Upper lobe of right lung (tissue), 1 donor: ENCODE measurements at places on chromosomes 7 and 10. TPM values are rescaled to one million over a fixed set of nuclear protein-coding genes. Genes with fewer than 3 reads are reported as not detected.

DNA sequence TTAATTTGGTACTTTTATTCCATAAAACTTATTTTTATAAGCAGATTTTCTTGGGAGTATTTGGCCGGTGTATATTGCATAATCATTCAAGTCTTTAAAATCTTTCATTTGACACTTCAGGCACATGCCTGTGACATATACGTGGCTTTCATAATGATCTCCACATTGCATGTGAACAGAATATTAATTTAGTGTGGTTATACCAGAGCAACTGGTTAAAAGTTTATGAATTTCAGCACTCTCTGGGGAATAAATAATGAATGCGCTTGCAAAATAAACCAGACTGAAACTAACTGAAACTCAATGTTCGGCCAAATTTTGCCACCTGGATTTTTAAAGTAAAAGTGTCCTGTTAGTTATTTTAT is 242.3 kb downstream of the GLI3 start:
- no peaks in the 10 kb centered on the region for H3K36me3 ChIP-seq
- no peak overlapping the region for H3K4me3 ChIP-seq
- H3K27me3 ChIP-seq = no peaks in the 10 kb centered on the region
- peaks cover 23% of the 10 kb centered on the region for H3K4me1 ChIP-seq

DNA sequence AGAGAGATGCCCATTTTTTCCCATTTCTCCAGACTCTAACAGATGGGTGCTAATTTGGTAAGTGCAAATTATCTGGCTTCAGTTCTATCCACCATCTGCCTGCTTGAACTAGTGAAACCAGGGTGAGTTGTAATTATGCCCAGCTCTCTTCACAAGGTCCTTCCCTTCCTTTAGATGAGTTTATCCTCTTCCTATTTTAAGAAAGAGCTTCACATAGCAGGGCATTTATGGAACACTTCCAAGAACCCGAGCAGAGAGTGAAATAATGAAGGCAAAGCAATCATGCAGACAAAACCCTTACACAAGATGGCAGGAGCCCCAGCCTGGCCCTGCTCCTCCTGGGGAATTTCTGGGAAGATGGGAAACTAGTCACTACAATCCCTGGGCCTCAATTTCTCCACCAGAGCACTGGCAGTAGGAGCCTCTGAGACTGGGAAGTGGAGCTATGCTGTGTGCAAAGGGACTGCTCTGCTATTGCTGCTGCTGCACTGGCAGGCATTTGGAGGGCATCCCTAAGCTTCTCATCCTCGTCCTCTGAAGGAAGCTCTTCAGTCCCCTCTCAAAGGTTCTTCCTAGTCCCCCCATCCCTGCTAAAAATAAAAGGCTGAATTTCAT is 33.7 kb upstream of the PLXNA4 start:
- no peak overlapping the region for H3K4me3 ChIP-seq
- H3K4me1 ChIP-seq = no peaks in the 10 kb centered on the region
- no peaks in the 10 kb centered on the region for H3K27me3 ChIP-seq
- no peak overlapping the region for H3K27ac ChIP-seq
- no peak for DNase-seq

GRCh38 chr7:44824894-44825526 is 22.9 kb downstream of the H2AZ2 start:
- H3K27me3 ChIP-seq = no peaks in the 10 kb centered on the region
- peaks cover 27% of the 10 kb centered on the region for H3K36me3 ChIP-seq
- H3K4me3 ChIP-seq = no peak overlapping the region
- no peaks in the 10 kb centered on the region for H3K4me1 ChIP-seq
- H3K27ac ChIP-seq = no peak overlapping the region

- no peak overlapping the region for H3K4me3 ChIP-seq
- H3K27ac ChIP-seq = no peak overlapping the region
- H3K36me3 ChIP-seq = peaks cover 99% of the 10 kb centered on the region
- H3K27me3 ChIP-seq = no peaks in the 10 kb centered on the region
- no peaks in the 10 kb centered on the region for H3K4me1 ChIP-seq
Observed at GRCh38 chr10:46006219-46006618, 24.2 kb downstream of the NCOA4 start.

GRCh38 chr7:121513105-121513504 is 117.0 kb upstream of the FAM3C start:
- no peak overlapping the region for H3K27ac ChIP-seq
- H3K4me1 ChIP-seq = no peaks in the 10 kb centered on the region
- no peak for DNase-seq
- no peaks in the 10 kb centered on the region for H3K36me3 ChIP-seq
- no peak overlapping the region for H3K4me3 ChIP-seq

DNA sequence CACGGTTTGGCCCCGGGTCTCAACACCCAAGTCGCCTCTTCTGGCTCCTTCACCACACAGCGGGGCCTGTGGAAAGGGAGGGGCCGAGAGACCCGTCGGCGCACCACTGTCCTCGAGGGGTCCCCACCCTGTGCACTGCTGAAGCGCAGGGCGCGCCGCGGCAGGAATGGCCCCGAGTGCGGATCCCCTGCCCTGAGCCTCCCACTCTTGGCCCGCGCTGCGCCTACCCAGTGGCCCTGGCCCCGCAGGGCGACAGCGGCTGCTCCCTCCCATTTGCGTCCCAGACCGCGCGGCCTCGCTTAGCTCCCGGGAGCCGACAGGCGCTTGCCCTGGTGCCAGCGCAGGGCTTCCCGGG is 2.1 kb upstream of the SFMBT2 start:
- H3K27me3 ChIP-seq = peaks cover 25% of the 10 kb centered on the region
- H3K4me3 ChIP-seq = peak overlapping the region; percentile 69
- DNase-seq = peak; percentile 71
- peak overlapping the region; percentile 55 for H3K27ac ChIP-seq
- peaks cover 26% of the 10 kb centered on the region for H3K4me1 ChIP-seq
- no peaks in the 10 kb centered on the region for H3K36me3 ChIP-seq

GRCh38 chr7:5350174-5350463 is 67.4 kb downstream of the SLC29A4 start:
- H3K4me1 ChIP-seq = peaks cover 10% of the 10 kb centered on the region
- DNase-seq = no peak
- peaks cover 78% of the 10 kb centered on the region for H3K36me3 ChIP-seq
- no peaks in the 10 kb centered on the region for H3K27me3 ChIP-seq
- no peak overlapping the region for H3K27ac ChIP-seq

GRCh38 chr10:112382515-112383235 is 8.8 kb downstream of the ACSL5 start:
- no peak for DNase-seq
- peaks cover 11% of the 10 kb centered on the region for H3K4me1 ChIP-seq
- H3K36me3 ChIP-seq = no peaks in the 10 kb centered on the region
- H3K4me3 ChIP-seq = no peak overlapping the region
- H3K27ac ChIP-seq = no peak overlapping the region

- DNase-seq = no peak
- no peaks in the 10 kb centered on the region for H3K36me3 ChIP-seq
- no peak overlapping the region for H3K4me3 ChIP-seq
Observed at GRCh38 chr10:56231436-56231835, 129.6 kb downstream of the ZWINT start.

DNA sequence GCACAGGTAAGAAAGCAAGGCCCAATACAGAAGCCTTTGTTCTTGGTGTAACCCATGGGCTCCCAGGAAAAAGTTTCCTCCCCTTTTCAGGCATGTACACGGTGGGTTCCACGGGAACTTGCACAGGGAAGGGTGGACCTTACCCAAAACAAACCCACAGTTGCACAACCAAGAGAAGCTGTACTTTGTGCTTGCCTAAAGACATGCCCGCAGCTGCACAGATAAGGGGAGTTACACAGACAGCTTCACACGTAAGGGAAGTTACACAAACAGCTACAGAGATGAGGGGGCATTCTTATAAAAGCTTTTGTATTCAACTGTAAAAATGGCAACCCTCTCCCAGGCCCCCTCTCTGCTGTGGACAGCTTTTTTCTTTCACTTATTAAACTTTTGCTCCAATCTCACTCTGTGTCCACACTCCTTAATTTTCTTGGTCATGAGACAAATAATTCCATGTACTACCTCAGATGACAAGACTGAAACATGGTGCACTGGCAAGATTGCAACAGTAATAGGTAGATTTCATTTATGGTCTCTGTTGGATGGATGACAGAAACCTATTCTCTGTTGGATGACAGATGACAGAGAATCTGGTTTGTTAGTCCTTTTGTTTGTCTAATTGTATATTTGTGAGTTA is 72.9 kb downstream of the ATE1 start:
- H3K36me3 ChIP-seq = peaks cover 10% of the 10 kb centered on the region
- H3K27ac ChIP-seq = no peak overlapping the region
- H3K27me3 ChIP-seq = no peaks in the 10 kb centered on the region
- no peak overlapping the region for H3K4me3 ChIP-seq

Gene UNCX
- not detected for total RNA-seq

Gene HGF
- 26.5 TPM for total RNA-seq

Gene PRLHR
- not detected for total RNA-seq

Gene HOXA3
- 8.7 TPM for total RNA-seq
